Activated CD4-positive, alpha-beta T cell treated with anti-CD3 and anti-CD28 coated beads, Interleukin-2, amount 50 U/mL, for 1 hour (primary cell): ENCODE measurements at places on chromosomes 12 and 14.

DNA sequence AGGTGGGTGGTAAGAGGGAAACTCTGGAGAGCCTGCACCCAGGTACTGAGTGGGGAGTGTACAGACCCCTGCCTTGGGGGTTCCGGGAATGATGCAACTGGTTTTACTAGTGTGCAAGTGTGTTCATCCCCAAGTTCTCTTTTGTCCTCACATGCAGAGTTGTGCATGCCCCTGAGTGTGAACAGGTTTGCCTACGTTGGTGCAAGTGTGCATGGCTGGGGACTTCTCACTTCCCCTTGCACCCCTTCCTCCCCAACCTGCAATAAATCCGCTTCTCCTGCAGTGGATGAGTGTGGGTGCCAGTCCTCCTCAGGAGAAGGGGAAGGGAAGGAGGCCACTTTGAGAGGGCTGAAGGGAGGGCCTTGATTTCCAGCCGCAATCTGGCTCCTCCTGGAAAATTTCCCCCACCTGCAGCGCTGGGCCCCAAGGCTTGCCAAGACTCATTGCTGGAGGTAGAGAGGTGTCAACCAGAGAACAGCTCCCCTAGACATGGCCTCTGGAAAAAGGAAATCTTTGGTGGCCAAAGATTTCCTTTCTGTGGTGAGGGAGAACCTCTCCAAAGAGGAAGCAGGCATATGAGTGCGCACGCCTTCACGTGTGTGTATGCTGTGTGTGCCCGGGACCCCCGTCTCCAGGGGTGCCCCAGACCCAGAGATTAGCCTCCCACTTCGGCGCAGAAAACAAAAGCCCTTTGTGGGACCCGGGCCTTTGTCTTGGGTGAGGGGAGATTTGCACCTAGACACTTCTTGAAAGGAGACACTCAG lies 5.5 kb downstream of the AQP2 start:
- no peak for DNase-seq

- no peak for DNase-seq
These were observed 4.3 kb downstream of the CPNE6 start for GRCh38 chr14:24075485-24076301.

- DNase-seq, result no peak
These were observed 140.3 kb downstream of the SLC6A15 start for GRCh38 chr12:84772281-84772680.

- DNase-seq, result no peak
These were observed 137.7 kb downstream of the PLXNC1 start for GRCh38 chr12:94285943-94286582.

DNA sequence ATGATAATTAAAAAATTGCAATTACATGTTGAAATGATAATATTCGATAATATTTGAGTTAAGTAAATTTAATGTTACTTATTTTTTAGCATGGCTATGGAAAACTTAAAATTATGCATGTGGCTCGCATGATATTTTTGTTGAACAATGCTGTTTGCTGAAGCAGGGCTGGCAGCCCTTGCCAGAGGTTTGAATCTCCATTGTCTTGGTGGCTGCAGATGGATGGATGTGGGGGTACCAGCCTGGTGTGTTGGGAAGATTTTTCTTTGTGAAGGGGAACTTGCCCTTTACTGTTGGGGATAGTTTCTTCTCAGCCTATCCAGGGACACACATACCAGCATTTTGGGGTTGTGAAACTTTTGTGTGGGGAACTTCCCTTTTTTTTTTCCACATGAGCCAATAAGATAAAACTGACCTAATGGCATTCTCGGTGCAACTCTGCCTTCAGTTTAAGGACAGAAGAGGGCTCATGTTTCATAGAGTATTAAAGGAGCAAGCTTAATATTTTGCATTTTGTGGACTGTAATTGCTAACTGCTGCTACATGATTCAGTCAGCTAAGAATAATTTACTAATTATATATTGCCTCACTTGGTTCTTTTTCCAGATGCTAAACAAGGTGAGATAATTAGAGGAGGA lies 8.8 kb downstream of the RASSF3 start:
- no peak for DNase-seq

- DNase-seq, result no peak
These were observed 1.9 kb downstream of the TMTC2 start for GRCh38 chr12:82688596-82688995.

GRCh38 chr12:4530160-4530559 lies 8.5 kb upstream of the RAD51AP1 start:
- DNase-seq, result no peak

DNA sequence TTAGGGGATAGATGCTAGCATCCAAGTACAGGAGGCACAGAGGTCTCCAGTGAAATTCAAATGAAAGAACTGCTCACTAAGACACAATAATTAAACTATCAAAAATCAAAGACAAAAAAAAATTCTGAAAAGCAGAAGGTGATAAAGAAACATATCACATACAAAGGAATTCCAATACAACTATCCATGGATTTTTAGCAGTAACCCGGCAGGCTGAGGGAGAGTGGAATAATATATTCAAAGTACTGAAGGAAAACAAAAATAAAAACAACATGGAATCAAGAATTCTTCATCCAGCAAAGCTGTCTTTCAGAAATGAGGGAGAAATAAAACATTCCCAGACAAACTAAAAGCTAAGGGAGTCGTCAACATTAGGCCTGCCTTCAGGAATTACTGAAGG lies 31.9 kb downstream of the A2M start:
- no peak for DNase-seq

DNA sequence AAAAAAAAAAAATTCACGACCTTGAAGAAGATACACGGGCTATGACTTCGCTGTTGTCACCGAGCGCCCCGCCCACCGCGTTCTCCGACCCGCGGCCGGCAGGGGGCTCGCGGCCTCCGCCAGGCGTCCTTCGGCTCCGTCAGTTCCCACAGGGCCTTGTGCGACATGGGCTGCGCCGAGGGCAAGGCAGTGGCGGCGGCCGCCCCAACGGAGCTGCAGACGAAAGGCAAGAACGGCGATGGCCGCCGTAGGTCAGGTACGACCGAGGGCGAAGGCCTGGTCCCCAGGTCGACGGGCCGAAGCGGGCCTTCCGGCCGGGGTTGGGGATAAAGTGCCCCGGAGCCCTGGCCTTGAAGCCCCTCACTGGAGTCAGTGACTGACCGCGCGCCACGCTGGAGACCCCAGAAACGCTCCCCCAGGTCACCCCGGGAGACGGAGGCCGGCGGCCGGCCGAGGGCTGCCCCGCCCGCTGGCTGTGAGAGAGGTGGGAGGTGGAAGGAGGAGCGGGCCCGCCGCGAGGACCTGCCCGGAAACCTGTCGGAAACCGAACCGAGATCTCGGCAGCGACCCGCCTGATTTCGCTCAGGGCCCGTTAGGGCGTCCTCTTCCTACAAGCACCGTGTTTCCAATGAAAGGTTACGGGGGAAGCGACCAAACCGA lies at the start of gene TXNRD1:
TXNRD1 (plus strand) TSS at position 142 of the 660 bp plus-strand sequence; CDS start at position 166, 24 bp downstream.
- DNase-seq, result peak; percentile 80

DNA sequence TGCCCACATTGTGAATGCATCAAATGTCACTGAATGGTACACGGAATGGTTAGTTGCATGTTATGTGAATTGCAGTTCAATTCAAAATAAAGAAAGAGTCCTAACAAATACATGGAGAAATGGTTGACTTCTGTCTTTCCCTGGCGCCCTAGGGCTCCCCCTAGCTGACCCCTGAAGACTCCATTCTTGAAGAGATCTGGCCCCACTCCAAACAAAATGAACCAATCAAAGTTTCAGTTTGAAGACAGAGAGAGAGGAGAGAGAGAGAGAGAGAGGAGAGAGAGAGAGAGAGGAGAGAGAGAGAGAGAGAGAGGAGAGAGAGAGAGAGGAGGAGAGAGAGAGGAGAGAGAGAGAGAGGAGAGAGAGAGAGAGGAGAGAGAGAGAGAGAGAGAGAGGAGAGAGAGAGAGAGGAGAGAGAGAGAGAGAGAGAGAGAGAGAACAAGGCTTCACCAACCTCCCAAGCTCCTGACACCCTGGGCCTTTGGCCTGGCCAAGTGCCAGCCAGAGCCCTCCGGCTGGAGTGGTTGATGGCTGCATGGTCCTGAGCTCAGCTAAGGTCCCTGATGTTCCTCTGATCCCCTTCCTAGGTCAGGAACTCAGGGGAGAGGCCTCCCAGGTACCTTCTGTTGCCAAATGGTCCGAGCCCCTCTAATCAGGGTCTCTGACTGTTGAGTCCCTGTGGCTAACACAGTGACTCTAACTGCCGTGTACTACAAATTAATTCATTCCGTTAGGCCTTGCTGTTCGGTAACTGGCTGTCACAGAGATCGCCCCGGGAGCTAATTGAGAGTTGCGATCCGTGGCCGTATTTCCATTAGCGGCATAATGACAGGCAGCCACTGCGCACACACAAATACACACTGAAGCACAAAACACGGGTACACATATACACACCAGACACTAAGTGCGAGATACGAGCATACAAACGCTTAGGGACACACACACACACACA lies 188.8 kb downstream of the ESRRB start:
- no peak for DNase-seq

- peak; percentile 69 for DNase-seq
These were observed 64.1 kb upstream of the PPP4R3A start for GRCh38 chr14:91573894-91574837.

- DNase-seq, result no peak
These were observed 126.5 kb downstream of the PDE3A start for GRCh38 chr12:20494851-20495250.

DNA sequence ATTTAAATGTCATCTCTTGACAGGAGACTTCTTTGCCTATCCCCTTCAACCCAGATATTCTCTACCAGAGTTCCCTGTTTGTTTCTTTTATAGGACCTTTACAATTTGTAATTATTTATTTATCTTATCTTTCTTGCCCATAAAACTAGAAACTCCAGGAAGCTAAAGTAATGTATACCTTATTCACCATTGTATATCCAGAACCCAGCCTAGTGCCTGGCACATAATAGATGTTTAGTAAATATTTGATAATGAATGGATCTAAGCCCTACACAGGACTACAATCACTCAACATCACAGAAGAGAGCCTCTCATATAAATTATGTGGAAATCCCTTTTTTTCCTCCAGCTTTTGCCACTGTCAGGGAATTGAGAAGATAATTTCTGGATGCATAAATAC lies 125.6 kb upstream of the CNOT2 start:
- DNase-seq, result no peak

- DNase-seq, result no peak
These were observed 83.2 kb downstream of the ETV6 start for GRCh38 chr12:11732715-11733114.

DNA sequence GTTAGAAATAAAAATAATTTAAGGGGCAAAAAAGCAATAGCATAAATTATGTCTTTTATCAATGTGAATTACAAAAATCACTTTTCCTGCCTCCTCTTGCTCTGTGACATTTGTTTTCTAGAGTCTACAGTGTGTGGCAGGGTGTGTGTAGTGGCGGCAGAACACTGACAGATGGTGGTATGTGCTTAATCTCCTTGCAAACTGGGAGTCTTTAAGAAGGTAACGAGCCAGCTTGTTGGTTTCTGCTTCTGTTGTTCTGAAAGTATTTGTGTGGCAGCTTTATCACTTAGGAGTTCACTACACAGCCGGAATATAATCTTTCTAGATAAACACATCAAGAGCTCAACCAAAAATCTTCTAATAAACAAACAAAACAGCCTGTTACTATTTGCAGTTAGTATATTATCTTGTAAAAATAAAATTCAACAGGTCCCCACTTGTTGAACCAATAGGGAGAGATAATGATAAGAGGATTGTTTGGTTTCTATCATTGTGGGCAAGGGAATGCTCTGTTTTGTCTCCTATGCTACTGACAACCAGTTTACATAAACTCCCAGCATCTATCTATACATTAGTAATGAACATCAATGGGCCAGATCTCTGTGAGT lies 13.0 kb downstream of the CDKL1 start:
- DNase-seq, result no peak

DNA sequence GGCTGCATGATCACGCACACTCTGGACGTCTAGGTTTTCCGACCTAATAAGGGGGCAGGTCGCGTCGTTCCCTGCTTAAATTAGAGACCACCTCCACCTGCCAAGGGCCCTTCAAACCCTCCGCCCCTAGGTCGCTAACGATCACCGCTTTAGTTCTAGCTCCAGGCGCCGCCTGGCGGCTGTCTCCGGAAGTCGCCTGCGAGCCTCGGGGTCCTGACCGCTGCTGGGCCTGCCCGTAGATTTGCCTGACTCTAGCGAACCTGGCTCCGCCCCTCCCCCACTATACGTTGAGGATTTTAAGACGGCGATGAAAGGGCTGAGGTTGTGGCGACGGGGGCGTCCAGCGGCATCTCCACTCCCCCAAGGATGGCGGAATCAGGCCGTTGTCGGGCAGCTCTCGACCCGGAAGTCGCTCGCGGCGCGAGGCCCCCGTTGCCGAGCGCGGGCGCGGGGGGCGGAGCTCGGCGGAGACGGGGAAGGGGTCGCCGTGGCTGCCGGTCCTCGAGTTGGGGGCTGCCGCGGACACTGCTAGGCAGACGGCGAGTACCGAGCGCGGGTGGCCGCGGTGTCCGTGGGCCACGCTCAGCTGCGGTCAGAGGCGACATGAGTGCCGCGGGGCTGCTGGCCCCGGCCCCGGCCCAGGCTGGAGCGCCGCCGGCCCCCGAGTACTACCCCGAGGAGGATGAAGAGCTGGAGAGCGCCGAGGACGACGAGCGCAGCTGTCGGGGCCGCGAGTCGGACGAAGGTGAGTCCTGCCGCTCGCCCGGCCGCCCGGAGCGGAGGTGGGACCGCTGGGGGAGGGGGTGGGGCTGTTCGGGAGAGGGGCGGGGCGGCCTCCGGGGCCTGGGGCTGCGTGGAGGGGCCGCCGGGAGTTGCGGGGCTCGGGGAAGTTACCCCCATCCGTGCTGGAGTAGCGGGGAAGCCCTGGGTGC lies at the start of gene SUDS3:
SUDS3 (plus strand) TSS at position 467 of the 932 bp plus-strand sequence; CDS start at position 604, 137 bp downstream.
- peak; percentile 94 for DNase-seq

DNA sequence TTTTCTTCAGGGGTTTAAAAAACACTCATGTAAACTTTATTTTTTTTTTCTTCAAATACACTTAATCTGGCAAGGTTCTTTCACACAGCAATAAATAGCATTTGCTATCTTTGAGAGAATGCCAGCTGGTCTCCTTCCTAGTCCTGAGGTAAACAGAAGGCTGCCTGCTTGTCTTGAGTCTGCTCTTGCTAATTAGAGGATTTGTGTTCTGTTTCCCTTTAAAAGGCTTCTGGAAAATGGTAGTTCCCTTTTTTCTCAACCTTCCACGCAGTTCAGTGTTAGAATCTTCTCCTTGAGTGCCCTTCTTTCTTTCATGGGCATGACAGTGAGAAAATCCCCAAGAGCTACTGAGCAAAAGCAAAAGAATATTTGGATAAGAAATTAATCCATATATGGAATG lies 92.3 kb upstream of the DCN start:
- DNase-seq, result no peak

DNA sequence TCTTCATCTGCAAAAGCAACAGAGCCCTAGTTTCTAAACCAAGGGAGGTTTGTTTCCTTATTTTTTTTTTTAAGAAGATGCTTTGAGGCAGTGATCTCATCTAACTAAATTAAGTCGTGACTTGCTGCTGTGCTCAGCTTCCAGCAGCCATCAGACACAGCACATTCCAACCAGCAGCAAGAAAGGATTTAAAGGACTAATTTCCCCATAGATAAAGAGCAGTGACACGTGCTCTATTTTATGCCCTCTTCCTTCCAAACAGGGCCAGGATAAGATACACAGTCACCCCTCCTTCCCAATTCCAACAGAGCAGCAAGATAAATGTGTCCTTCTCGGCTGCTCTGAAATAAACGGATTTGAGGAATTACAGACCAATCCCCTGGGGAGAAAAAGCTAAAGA lies 81.7 kb downstream of the PRKAB1 start:
- DNase-seq, result no peak
